ENCODE measurements at places on chromosomes 7 and 10. TPM values are rescaled to one million over a fixed set of nuclear protein-coding genes. Genes with fewer than 3 reads are reported as not detected.

LAMB4 gene
- total RNA-seq: not detected

HGF gene
- not detected for total RNA-seq

SFRP4 gene
- not detected for total RNA-seq

PNLIPRP1 gene
- not detected for total RNA-seq

MSS51 gene
- 4.1 TPM for total RNA-seq

LRRC17 gene
- not detected for total RNA-seq

STK32C gene
- 15.9 TPM for total RNA-seq

CHST15 gene
- not detected for total RNA-seq

NYAP1 gene
- 0.12 TPM for total RNA-seq

GIMAP2 gene
- total RNA-seq: 80.0 TPM

SPDYE1 gene
- not detected for total RNA-seq

PRKCQ gene
- 51.0 TPM for total RNA-seq

AGAP5 gene
- total RNA-seq: 12.3 TPM

TMEM178B gene
- total RNA-seq: 1.9 TPM

CRHR2 gene
- total RNA-seq: not detected

ASIC3 gene
- total RNA-seq: 3.9 TPM

SYT15 gene
- total RNA-seq: 1.5 TPM

ACSM6 gene
- total RNA-seq: not detected

DNMBP gene
- total RNA-seq: 5.1 TPM

ODAD2 gene
- total RNA-seq: not detected

MRPS17 gene
- 14.3 TPM for total RNA-seq

SLC26A5 gene
- not detected for total RNA-seq

GJD4 gene
- total RNA-seq: not detected

AKR1C4 gene
- total RNA-seq: not detected

HOXA4 gene
- total RNA-seq: not detected

MYH16 gene
- total RNA-seq: not detected

OLAH gene
- 0.79 TPM for total RNA-seq

ANKRD30A gene
- not detected for total RNA-seq

ACTL6B gene
- not detected for total RNA-seq

GRID2IP gene
- 0.26 TPM for total RNA-seq

FAM25C gene
- not detected for total RNA-seq

NPC1L1 gene
- not detected for total RNA-seq

PILRA gene
- total RNA-seq: 3.4 TPM

ACADSB gene
- total RNA-seq: 20.6 TPM

TEX36 gene
- not detected for total RNA-seq

CAV2 gene
- total RNA-seq: 0.26 TPM

CNPY1 gene
- not detected for total RNA-seq

ARF5 gene
- 120 TPM for total RNA-seq

CHRM2 gene
- total RNA-seq: not detected

DGKB gene
- total RNA-seq: not detected

AVL9 gene
- 36.1 TPM for total RNA-seq

CCDC172 gene
- not detected for total RNA-seq

IDI2 gene
- not detected for total RNA-seq

GIMAP5 gene
- 41.0 TPM for total RNA-seq

MIOS gene
- 38.7 TPM for total RNA-seq
